ENCODE measurements at places on chromosomes 16 and 17.

- DNase-seq = no peak
Measured at GRCh38 chr17:65259281-65259680, 122.1 kb downstream of the RGS9 start.

GRCh38 chr17:40151414-40151963 is 11.2 kb downstream of the CASC3 start:
- DNase-seq = no peak

GRCh38 chr17:66635386-66636045 is 199.4 kb upstream of the CACNG5 start:
- DNase-seq = no peak

- DNase-seq = no peak
Measured at GRCh38 chr16:74468807-74469525, 47.7 kb upstream of the CLEC18B start.

DNA sequence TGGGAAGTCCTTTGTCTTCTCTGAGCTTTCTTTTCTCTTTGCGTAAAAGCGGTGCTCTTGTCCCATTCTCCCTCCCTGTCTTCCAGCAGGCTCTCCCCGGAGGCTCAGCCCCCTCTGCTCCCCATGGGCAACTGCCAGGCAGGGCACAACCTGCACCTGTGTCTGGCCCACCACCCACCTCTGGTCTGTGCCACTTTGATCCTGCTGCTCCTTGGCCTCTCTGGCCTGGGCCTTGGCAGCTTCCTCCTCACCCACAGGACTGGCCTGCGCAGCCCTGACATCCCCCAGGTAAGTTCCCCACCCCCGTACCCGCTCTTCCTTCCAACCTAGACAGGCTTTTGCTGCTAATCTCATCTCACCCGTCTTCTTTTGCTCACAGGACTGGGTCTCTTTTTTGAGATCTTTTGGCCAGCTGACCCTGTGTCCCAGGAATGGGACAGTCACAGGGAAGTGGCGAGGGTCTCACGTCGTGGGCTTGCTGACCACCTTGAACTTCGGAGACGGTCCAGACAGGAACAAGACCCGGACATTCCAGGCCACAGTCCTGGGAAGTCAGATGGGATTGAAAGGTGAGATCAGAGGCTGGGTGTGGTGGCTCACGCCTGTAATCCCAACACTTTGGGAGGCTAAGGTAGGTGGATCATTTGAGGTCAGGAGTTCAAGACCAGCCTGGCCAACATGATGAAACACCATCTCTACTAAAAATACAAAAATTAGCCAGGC is 1.3 kb downstream of the TMEM219 start:
- no peak for DNase-seq

GRCh38 chr17:64315032-64315490 is 52.0 kb upstream of the TEX2 start:
- DNase-seq = no peak

All from stimulated activated CD8-positive, alpha-beta memory T cell treated with anti-CD3 and anti-CD28 coated beads, Interleukin-4, amount 100 ng/mL, for 4 hours (primary cell).